SK-N-MC (cell line): ENCODE measurements at places on chromosomes 1 and 21.

- no peak for DNase-seq
Measured at GRCh38 chr1:97424209-97424608, 496.6 kb downstream of the DPYD start.

- DNase-seq: no peak
Measured at GRCh38 chr1:243851257-243851756, 1.3 kb upstream of the AKT3 start.

- no peak for DNase-seq
Measured at GRCh38 chr1:25223471-25223870, 8.8 kb downstream of the SYF2 start.

DNA sequence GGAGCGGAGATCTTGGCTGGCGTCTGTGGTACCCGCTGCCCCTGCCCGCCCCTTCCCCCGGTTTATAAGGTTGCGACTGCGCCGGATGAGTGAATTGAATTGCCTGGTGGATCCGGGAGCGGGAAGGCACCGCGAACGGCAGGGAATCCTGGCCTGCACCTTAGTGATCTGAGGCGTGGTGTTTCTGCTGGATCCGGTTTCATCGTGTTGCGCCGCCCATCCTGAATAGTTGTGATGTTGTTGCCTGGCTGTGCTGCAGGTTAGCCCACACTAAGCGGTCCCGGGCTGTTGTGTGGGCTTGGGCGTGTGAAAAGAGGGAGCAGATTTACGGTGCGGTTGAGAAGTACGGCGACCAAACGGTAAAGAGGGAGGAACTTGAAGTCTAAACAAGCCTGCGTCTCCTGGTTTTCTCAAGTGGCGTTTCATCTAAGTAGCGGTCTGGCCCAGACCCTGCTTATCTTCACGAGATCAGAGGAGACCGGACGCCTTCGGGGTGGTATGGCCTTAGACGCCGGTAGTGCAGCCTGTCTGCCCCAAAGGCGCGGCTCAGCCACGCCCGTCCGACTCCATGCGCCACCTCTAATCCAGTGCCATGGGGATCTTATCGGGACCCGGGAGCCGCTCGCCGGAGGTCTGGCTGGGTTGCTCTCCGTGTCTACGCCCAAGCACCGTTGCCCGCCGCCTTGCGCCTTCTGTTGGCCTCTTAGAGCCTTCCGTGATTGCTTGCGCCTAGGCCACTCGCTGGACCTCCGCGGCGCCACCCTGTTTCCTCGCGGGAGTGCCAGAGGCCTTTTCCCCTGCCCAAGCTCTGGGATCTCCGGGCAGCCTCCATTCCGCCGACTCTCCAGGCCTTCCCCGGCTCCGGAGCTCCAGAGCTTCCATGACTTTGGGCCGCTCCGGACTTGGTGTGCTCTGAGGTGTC, 87.5 kb upstream of the RHOU start:
- peak; percentile 35 for DNase-seq

DNA sequence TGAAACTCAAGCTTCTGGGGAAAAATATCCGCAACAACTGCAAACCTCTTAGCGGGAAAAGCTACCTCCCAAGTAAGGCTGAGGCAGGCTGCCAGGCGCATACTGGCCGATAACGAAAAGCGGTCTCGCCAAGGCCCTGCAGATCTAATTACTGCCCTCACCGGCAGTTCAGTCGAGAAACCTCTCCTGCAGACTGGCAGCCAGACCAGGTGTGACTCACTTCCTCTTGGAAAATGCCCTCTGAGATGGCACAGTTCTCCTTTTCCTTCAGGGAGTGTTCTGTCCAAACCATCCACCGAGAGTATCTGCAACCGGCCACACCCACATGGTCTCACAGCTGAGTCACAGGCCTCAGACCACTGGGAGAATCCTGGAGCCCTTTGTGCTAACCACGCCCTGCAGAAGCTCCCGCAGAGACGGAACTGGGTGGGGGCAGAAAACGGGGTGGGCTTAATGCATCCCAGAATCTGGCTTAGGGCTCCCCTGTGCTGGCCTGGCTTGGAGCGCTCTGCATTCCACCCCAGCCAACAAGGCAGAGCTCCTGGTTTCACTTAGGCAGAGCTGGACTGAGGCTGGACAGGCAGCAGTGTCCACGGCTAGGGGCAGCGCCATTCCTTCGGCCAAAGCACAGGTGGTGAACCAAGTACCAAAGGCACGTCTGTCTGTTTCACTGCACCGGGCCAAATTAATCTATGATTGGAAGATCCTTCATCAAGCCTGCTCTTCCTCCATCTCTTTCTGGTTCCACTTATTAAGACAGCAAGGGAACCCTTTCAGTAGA, 1.2 kb downstream of the S100A10 start:
- DNase-seq: no peak

DNA sequence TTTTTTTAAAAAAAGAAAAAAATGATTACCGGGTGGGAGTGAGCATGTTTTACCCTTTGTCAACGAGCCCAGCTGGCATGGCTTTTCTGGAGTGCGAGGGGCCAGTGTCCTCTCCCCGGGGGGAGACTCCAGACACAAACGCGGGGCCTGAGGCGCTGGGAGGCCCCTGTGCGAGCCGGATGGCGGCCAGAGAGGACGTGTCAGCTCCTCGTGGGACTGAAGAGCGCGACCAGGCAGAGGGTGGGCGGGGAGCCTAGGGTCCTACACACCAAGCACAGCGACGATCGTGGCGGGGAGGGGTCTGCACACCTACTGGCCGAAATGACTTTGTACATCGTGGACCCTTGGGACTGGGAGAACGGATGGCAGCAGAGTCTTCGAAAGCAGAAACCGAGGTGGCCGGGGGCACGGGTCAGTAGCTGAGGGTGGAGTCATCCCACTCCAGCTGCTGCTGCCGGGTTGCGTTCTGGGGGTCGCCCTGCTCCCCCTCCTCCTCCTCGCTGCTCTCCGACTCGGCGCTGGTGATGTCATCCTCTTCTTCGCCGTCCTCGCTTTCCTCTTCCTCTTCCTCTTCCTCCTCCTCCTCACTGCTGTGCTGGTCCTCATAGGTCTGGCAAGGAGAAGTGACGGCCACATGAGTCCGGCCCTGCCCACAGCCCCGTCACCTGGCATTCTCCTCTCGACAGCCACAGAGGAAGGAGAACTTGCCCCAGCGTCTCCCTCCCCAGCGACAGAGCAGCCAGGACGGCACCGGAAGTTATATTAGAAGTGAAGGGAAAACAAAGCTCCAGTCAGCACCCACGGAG, 78.8 kb downstream of the PIK3CD start:
- no peak for DNase-seq

DNA sequence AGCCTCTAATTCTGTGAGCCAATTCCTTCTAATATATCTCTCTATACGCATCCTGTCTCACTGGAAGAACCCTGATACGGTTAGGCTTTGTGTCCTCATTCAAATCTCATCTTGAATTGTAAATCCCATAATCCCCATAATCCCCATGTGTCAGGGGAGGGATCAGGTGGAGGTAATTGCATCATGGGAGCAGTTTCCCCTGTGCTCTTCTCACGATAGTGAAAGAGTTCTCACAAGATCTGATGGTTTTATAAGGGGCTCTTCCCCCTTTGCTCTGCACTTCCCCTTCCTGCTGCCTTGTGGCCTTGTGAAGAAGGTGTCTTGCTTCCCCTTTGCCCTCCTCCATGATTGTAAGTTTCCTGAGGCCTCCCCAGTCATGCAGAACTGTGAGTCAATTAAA, 116.1 kb downstream of the MRPS6 start:
- no peak for DNase-seq

GRCh38 chr1:153490272-153491051, 30.0 kb upstream of the S100A7 start:
- DNase-seq: no peak

DNA sequence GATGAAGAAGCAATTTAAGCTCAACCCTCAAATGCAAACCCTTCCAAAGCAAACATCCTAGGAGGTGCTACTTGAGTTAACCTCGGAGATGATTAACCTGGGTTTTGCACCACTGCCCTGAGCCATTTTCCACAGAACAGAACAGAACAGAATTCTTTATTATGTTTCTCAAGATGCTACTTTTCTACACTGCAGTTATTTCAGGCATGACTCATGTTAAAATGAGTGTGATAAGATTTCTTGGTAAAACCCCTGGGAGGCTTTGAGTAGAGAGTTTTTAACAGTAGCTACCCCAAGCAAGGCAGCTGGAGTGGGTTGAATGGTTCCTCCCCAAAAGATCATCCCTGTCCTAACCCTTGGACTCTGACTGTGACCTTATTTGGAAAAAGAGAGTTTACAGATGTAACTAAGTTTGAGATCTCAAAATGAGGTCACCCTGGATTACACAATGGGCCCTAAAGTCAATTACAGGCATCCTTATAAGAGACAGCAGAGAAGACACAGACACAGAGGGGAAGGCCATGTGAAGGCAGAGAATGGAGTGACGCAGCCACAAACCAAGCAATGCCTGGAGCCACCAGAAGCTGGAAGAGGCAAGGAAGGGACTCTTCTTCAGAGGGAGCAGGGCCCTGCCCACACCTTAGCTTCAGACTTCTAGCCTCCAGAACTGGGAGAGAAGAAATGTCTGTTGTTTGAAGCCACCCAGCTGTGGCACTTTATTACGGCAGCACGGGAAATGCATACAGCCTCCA, 153.4 kb downstream of the ETS2 start:
- no peak for DNase-seq

GRCh38 chr1:181044449-181044966, 10.7 kb downstream of the MR1 start:
- DNase-seq: no peak

DNA sequence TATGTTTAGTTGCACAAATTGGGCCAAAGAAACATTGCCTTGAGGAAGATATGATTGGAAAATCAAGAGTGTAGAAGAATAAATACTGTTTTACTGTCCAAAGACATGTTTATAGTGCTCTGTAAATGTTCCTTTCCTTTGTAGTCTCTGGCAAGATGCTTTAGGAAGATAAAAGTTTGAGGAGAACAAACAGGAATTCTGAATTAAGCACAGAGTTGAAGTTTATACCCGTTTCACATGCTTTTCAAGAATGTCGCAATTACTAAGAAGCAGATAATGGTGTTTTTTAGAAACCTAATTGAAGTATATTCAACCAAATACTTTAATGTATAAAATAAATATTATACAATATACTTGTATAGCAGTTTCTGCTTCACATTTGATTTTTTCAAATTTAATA, 43.0 kb downstream of the CD46 start:
- DNase-seq: no peak

- no peak for DNase-seq
Measured at GRCh38 chr1:6989212-6990159, 204.2 kb downstream of the CAMTA1 start.

- DNase-seq: no peak
Measured at GRCh38 chr21:32114419-32115035, 164.3 kb downstream of the MIS18A start.

DNA sequence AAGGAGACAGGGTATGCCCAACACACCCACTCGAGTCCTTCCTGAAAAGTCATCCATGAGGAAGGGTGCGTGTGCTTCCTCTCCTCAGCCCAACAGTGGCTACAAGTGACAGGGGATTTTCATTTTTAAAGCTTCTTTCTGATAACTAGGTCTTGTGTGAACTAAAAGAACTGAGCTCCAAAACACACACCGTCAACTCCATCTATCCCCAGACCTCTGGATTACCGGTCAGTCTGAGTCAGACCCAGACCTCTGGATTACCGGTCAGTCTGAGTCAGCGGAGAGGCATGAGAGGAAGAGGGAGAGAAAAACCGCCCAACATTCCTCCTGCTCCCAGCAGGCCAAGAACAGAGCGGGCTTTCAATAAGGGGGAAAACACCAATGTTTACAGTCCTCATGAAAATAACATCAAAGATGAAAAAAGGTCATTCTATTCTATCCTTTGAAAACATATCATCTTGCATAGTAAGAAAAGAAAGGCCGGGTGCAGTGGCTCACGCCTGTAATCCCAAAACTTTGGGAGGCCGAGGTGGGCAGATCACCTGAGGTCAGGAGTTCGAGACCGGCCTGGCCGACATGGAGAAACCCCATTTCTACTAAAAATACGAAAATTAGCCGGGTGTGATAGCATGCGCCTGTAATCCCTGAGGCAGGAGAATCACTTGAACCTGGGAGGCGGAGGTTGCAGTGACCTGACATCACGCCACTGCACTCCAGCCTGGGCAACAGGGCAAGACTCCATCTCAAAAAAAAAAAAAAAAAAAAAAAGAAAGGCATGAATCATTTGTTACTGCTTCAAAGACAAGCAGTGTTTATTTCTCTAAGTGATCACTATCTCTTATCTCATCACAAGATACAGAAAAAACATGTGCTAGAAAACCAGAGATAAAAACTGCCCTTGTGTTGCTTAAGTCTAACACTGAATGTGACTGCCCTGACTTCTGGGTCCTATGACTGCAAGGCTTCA, 3.4 kb downstream of the PTTG1IP start:
- DNase-seq: no peak

DNA sequence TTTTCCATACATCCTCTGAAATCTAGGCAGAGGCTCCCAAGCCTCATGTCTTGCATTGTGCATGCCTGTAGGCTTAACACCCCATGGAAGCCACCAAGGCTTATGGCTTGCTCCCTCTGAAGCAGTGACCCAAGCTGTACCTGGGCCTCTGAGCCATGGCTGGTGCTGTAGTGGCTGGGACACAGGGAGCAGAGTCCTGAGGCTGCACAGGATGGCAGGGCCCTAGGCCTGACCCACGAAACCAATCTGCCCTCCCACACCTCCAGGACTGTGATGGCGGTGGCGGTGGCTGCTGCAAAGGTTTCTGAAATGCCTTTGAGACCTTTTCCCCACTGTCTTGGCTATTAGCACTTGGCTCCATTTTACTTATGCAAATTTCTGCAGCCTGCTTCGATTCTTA, 429.5 kb downstream of the NPHP4 start:
- no peak for DNase-seq

DNA sequence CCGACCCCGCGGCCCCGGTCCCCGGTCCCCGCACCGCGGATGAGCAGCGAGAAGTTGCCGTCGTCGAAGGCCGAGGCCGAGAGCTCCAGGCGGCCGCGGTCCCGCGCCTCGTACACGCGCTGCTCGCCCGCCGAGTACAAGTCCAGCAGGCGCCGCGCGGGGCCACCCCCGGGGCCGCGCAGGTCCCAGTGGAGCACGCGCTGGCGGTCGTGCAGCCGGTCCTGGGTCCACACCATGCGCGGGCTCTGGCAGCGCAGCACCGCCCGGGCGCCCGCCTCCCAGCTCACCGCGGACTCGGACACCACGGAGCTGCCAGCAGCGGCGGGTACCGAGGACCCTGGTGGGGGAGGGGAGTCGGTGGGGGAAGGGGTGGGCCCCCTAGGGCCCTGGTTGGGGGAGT, 2.9 kb downstream of the MXRA8 start:
- DNase-seq: no peak

DNA sequence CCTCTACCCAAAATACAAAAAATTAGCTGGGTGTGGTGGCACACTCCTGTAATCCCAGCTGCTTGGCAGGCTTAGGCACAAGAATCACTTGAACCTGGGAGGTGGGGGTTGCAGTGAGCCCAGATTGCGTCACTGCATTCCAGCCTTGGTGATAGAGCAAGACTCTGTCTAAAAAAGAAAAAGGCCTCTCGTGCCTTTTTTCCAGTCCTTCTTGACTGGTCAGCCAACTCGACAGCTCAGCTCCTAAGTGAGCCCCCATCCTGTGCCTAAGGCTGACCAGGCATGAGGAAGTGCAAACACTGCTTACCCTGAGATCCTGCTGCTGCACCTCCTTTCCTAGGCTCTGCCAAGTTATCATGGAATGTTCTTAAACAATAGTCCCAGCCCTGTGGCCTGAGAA, 10.1 kb upstream of the PROK1 start:
- DNase-seq: no peak

GRCh38 chr1:39969048-39969447, 14.1 kb downstream of the MFSD2A start:
- no peak for DNase-seq
